Fibroblast of skin of scalp (primary cell): ENCODE measurements at places on chromosomes 2 and 18.

GRCh38 chr2:143691121-143691520 is 561.9 kb downstream of the ARHGAP15 start:
- no peak for DNase-seq

DNA sequence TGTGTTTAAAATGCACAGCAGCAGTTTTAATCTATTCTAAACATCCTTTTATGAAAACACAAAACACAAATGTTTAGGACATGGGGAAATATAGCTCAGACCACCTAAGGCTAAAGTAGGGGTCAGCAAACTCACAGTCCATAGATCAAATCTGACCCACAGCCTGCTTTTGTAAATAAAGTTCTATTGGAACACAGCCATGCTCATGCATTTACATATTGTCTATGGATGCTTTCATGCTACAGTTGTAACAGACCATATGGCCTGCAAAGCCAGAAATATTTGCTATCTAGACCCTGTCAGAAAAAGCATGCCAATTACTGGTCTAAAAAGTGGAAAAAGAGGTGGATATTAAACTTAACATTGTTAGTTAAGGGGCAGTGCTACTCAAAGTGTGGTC is 1105.4 kb upstream of the KLHL29 start:
- no peak for DNase-seq

GRCh38 chr2:37224063-37224462 is 7.3 kb downstream of the CEBPZ start:
- no peak for DNase-seq

DNA sequence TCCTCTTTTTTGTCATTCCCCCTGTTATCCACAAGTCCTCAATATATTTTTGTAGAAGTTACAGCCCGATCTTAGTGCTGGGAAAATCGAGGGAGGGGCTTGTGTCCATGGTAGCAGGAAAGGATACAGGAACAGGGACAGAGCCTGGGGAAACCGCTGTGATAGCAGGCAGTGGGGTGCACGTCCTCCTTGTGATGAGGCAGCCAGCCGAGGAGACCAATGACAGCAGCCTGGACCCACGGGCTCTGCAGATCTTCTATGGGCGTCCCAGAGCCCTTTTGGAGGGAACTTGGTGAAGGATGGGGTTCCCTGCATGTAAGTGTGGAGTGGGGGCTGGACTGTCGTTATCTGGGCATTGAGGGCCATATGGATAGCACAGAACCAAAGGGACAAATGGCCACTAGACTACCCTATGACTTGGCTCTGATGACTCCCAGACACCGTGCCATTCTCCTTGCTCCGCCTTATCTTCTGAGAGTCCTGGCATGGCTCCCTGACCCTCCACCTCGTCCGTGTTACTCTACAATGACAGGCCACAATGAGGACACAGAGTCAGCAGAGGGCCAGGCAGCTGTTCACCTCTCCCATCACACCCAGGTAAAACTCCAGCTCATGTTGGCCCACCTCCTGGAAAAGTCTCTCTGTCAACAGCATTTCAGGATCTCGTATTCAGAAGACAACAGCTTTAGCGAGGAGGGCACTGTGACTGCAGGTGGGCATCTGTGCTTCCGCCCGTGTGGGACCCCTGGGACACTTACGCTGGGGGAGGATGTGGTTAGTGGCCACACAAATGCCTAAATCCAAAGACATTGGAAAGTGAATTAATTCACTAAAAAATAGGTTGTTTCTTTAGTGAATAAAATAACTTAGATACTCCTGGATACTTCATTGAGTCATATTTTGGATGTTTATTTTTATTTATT is 100.1 kb downstream of the VAPA start:
- no peak for DNase-seq

GRCh38 chr2:20467789-20468548 is 21.1 kb downstream of the RHOB start:
- DNase-seq, result no peak

DNA sequence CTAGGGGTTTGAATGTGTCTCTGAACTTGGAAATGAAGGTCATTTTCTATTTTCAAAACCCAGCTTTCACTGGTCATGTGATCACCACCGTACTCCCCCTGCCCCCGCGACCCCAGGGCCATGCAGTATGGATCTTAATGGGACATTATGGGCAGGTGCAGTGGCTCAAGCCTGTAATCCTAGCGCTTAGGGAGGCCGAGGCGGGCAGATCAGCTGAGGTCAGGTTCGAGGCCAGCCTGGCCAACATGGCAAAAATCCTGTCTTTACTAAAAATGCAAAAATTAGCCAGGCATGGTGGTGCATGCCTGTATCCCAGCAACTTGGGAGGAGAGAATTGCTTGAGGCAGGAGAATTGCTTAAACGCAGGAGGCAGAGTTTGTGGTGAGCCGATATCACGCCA is 77.3 kb downstream of the ITGB1BP1 start:
- DNase-seq, result no peak

- peak; percentile 66 for DNase-seq
Measured at GRCh38 chr2:102080451-102081242, 61.9 kb upstream of the IL1R1 start.

- DNase-seq, result no peak
Measured at GRCh38 chr2:64980183-64980582, 9.0 kb upstream of the SLC1A4 start.

- no peak for DNase-seq
Measured at GRCh38 chr18:63084219-63084618, 235.3 kb downstream of the BCL2 start.

DNA sequence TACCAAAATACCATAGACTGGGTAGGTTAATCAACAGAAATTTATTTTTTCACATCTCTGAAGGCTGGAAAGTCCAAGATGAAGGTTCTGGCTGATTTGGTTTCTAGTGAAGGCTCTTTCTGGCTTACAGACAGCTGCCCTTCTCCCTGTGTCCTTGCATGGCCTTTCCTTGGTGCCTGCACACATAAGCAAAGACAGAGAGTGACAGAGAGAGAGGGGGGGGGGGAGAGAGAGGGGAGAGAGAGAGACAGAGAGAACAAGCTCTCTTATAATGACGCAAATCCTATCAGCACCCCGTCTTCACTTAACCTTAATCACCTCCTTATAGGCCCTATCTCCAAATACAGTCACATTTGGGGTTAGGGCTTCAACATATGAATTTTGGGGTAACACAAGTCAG is 53.9 kb downstream of the INO80C start:
- DNase-seq, result no peak

DNA sequence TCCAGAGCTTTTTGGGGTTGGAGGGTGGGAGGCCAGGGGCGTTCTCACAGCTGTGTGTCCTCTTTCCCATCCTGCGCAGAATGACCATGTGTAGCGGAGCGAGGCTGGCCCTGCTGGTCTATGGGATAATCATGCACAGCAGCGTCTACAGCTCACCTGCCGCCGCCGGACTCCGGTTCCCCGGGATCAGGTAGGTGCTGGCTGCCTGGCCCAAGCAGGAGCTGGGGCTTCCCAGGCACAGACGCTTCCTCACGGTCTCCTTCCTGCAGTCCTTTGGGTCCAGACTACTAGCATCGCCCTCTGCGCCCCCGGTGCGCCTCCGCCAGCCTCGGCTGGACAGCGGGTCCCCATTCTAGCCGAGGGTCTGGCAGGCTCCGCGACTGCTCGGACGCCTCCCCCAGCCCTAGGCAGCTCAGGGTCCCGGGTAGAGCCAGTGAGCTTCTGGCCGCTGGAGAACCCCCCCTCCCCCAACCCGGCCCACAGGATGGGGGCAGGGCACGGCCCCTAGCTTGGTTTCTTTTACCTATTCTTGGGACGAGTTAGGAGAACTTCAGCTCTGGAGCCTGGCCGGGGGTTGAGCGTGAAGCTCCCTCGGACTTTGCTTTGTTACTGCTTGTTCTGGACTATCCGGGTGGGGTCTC is 756 bp downstream of the ADCYAP1 start:
- DNase-seq, result no peak

DNA sequence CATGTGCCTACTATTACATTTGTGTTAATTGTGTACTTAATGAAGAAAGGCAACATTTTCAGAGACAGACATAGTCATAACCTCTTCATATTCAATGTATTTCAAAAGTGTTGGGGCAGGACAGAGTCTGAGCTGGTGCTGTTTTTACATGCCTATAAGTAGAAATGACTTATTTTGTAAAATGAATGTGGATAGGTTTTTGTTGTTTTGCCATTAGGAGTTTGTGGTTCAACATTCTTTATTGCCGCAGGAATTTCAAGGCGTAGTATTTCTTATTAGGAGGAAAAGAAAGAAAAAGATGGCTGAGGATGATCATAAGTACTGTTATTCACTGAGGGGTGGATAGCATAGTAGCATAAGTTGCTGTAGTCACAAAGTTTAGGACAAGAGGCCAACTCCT is 21.2 kb upstream of the ASXL3 start:
- no peak for DNase-seq

- no peak for DNase-seq
Measured at GRCh38 chr18:36403896-36404820, 106.6 kb downstream of the FHOD3 start.

DNA sequence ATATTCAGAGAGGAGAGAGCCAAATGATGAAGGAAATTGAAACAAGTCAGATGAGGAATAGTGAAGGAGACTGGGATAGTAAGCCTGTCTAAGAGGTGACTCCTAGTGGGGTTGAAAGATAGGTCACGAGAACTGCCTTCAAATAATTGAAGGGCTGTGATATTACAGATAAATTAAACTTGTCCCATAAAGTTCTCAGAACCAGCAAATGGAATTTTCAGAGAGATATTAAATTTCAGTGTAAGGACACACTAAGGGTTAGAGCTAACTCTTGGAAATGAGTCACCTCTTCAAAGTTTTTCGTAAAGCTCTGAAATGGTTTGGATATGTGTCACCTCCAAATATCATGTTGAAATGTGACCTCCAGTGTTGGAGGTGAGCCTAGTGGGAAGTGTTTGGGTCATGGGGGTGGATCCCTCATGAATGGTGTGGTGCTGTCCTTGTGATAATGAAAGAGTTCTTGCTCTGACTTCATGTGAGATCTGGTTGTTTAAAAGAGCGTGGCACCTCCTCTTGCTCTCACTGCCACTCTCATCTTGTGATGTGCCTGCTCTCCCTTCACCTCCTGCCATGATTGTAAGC is 87.3 kb downstream of the BABAM2 start:
- DNase-seq, result peak; percentile 91

- no peak for DNase-seq
Measured at GRCh38 chr2:222477962-222478608, 53.7 kb downstream of the SGPP2 start.

DNA sequence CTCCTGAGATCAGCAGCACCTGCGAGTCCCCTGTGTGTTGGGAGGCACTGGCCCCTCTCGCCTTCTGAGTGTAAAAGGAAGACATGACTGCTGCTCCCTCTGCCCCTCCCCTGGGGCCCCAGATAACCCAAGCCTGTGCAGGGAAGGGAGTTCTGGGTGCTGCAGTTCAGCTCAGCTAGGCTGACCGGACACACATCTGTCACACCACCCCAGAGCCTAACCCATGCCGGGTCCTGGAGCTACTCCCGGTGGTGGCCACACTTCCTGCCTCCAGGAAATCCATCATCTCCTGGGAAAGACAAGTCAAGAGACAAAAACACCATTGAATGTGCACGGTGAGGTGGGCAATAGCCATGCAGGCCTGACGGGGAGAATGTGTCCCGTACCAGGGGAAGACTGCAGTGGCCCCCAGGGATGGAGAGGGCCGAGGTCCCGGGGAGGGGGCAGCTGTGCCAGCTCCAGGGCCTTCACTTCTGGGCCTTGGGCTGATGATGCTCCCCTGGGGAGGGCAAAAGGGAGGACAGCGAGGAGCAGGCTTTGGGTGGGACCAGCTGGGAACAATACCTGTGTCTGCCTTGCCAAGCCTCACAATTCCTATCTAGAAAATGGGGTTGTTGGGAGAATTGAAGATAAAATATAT is 210.6 kb downstream of the TFCP2L1 start:
- no peak for DNase-seq

DNA sequence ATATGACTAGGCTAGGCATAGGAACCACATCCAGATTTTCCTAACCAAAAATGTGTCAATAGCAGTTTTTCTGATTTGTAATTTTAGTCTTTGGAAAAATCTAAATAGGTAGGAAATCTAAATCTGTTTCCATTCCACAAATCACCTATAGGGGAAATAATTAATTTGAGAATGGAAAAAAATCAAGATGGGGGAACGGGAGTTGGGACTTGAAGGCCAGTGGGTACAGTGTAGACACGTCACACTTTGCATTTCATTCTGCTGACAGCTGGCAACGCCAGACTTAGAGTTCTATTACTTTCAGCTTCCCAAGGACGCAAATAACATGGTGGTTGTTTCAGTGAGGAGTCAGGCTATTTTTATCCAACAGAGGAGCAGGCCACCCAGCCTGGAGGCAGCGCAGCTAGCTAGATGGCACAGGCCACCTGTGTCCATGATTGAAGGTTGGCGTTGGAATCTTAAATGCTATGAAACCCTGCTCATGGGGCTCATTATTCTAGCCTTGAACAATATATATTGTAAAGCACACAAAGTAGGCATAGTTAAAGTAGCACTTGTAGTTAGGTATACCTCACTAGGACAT is 23.4 kb downstream of the HNRNPA3 start:
- no peak for DNase-seq

GRCh38 chr2:175557810-175558377 is 376.4 kb upstream of the ATP5MC3 start:
- DNase-seq, result no peak

DNA sequence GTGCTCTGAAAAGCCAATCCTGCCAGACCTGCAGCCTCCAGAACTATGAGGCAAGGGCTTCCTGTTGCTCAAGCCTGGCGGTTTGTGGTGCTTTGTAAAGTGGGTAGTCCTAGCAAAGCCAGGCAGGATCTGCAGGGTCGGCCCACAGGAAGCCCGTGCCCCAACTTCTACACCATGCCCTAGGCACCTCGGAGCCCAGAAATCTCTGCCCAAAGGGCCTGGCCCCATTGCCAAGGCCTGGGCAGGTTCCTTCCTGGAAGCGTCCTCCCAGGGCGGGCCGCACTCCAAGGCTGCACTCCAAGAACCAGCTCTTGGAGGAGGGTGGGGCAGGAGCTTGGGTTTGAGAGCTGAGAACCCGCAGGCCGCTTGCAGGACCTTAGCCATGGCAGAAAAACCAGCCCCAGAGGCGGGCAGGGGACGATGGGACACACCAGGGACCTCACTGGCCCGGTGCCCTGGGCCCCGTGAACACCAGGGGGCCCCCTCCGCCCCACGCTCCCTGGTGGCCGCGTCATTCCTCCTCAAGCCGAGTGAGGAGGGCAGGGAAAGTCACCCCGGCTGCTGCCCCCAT is 37.2 kb upstream of the ID2 start:
- no peak for DNase-seq

DNA sequence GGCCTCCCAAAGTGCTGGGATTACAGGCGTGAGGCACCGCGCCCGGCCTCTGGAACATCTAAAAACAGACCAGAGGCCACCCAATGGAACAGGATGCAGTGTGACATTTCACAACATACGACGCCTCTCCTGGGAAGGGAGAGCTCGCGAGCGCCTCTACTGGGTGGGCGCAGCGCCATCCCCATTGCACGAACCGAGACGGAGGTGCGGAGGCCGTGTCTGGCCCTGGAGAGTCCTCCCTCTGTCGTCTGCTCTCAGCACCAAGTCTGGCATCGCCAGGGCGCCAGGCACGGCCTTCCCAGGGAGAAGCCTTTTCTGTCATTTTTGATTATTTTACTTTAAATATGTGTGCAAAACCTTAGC is 9.4 kb upstream of the GBX2 start:
- DNase-seq, result peak; percentile 72

- no peak for DNase-seq
Measured at GRCh38 chr2:20516646-20517341, 69.9 kb downstream of the RHOB start.
